Uterus (tissue), 4 donors: ENCODE measurements at places on chromosomes 4 and X. TPM values are rescaled to one million over a fixed set of nuclear protein-coding genes. Genes with fewer than 3 reads are reported as not detected.

CLDN2 gene
- not detected for total RNA-seq

MND1 gene
- total RNA-seq: not detected

RGN gene
- total RNA-seq: 0.59 TPM

CNGA1 gene
- 0.55 TPM for total RNA-seq

ITIH6 gene
- not detected for total RNA-seq

ARSJ gene
- 8.2 TPM for total RNA-seq

MAGEA9B gene
- total RNA-seq: not detected

GPR119 gene
- not detected for total RNA-seq

NSD2 gene
- total RNA-seq: 31.5 TPM

PRDM5 gene
- 96.6 TPM for total RNA-seq

UGT8 gene
- total RNA-seq: 0.46 TPM

- DNase-seq: no peak
Observed at GRCh38 chrX:10525381-10526120, 94.8 kb downstream of the MID1 start.

GRCh38 chr4:78207951-78208350, 150.8 kb downstream of the FRAS1 start:
- no peak for DNase-seq

DNA sequence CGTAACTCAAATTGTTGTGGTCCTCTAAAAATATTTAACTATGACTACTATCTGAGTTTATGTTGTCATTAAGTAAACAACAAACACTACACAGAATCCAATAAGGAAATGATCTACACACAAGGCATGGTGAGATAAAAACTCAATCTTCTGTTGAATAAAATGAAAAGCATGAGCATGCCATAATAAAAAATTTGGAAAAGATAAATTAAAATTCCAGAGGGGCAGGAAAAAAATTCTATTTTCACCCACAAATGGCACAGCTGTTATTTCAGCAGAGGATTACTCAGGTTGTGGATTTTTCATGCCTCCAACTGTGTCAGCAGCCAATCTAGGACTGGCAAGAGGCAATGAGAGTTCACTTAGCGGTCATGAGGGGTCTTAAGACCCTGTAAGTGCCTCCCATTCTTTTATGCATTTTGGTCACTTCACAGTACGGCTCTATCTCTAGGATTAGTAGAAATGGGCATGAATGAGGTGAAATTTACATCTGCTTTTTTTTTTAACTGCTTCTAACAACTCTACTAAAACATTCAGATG, 639.8 kb upstream of the DIPK2B start:
- no peak for DNase-seq

GRCh38 chrX:86348669-86349068, 200.4 kb downstream of the DACH2 start:
- no peak for DNase-seq

- DNase-seq: no peak
Observed at GRCh38 chr4:89492581-89493071, 185.0 kb upstream of the GPRIN3 start.

GRCh38 chr4:123676890-123677229, 280.3 kb downstream of the SPRY1 start:
- DNase-seq: no peak

GRCh38 chrX:19372547-19373331, 29.0 kb downstream of the PDHA1 start:
- DNase-seq: no peak

- DNase-seq: no peak
Observed at GRCh38 chr4:163164591-163164990, 2.1 kb downstream of the NAF1 start.

DNA sequence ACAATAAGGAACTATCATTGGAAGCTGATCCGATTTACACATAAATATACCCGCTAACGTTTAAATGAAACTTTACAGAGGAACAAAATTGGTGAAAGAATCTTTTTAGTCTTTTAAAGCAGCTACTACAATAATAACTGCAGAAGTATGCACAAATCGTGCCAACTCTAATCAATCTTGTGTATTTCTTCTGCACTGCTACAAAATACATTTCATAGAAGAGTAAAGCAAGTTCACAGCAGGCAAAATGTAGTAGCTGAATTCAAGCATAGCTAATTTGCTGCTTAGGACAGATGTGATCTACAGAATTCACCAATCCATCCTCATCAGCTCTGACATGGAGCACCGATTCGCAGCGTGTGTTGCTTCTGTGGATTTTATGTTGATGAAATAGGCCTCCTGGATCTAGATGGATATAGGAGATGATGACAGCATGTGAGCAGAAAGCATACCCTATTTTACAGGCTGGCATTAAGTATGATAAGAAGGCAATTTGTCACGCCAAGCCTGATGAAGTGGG, 367.3 kb upstream of the FGF13 start:
- no peak for DNase-seq

DNA sequence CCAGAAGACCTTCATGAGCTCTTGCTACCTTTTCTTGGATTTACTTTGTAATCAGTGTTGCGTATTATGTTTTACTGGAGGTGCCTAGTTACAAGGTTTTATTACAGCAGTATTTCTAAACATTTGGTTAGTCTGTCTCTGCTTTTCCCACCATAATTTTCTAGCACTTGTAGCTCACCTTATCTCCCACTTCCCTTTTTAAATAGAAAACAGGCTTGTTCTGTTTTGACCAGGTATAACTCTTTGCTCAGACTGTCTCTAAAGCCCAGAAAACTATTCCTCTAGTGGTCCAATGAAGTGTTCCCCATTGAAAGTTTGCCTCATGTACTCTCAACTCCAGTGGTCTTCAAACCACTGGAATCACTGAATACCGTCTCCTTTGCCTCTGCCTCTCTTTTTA, 43.9 kb downstream of the AFF1 start:
- DNase-seq: no peak

- DNase-seq: no peak
Observed at GRCh38 chr4:41146196-41146595, 68.1 kb downstream of the APBB2 start.

GRCh38 chr4:64756016-64756415, 346.8 kb upstream of the TECRL start:
- no peak for DNase-seq
